ENCODE measurements at places on chromosomes 5 and 9.

GRCh38 chr5:125750861-125751186, 672.4 kb upstream of the GRAMD2B start:
- no peak for DNase-seq

DNA sequence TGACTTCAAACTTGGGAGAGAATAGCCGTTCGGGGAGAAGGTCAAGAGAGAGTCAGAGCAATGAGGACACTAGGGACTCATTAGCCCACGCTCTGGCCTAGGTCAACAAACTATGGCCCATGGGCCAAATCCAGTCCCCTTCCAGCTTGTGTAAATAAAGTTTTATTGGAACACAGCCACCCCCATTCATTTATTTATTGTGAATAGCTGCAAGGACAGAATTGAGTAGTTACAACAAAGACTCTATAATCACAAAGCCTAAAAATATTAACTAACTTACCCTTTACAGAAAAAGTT, 33.1 kb upstream of the TRIM32 start:
- DNase-seq: no peak

DNA sequence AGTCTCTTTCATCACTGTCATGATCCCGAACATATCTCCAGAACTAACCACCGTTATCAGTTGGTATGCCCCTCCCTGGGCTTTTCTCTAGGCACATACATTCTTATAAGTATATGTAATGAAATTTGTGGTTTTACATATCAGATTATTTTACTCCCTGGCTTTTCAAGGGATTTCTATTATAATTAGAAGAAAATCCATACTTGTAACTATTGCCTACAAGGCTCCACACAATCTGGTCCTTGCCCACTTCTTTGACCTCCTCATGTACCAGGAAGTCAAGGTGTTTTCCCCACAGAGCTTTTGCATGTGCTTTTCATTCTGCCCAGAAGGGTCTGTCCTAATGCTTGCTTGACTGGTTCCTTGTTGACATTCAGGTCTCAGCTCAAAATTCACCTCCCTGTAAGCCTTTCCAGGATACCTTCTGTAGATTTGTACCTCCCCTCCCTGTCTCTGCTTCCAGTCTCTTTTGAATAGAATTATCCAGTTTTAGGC, 33.6 kb upstream of the HSD17B4 start:
- DNase-seq: no peak

DNA sequence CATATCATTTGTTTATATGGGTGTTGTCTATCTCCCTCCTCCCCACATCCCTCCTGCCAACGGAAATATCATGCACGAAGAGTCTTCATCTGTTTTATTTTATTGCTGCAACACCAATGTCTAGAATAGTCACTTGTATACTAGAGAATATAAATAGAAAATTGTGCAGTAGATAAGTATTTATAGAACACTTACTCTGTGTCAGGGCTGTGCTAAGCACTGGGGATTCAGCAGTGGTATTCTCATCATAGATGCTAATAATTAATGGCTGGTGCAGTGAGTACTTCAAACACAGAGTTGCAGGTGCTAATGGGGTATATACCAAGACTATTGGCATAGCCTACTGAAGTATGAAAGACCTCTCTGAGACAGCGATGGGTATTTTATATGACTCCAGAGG, 353.5 kb upstream of the CDH6 start:
- no peak for DNase-seq

DNA sequence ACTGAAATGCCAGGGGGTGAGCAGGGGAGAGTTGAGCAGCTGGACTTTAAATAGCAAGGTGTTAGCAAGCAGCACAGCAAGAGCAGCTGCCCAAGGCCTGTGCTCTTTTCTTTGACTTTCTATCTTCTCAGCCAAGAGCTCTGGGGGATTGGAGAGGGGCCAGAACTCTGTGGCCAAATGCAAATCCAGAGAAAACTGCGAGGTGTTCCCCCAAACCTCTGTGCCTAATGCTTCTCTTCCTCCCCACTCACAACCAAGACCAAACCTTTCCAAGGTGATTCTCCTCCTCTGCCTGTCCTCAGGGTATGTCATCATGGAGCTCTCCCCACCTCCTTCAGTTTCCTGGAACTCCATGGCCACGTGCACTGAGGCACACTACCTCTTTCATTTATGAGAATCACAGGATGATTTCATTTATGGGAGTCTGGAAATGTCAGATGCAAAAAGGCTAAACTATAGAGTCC, 118.7 kb upstream of the WWC1 start:
- no peak for DNase-seq

GRCh38 chr9:124663046-124663961, 107.8 kb downstream of the NR6A1 start:
- no peak for DNase-seq

GRCh38 chr9:19161257-19162025, 34.1 kb upstream of the PLIN2 start:
- peak; percentile 64 for DNase-seq

- no peak for DNase-seq
These were observed 84.7 kb downstream of the CFAP95 start for GRCh38 chr9:69905286-69905685.

- no peak for DNase-seq
These were observed 3.2 kb upstream of the TMEM268 start for GRCh38 chr9:114607671-114608524.

GRCh38 chr9:108811944-108812343, 43.8 kb downstream of the ACTL7B start:
- DNase-seq: peak; percentile 16

DNA sequence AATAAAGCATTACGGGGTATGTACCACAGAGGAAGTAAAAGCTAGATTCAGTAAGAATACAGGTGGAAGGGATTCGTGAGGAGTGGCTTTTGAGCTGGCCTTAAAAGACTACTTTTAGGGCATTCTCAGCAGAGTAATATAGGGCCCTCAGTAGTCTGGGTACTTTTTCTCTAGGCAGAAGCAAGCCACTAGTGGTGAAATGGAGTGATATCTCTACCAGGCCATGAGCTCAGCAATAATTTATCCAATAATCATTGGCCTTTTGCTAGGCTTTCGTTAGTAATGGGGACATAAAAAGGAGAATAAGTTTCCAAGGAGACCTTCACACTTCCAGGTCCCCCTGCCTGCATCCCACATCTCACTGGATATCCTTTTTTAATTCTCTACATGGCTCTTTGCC, 1.7 kb downstream of the POLR3G start:
- no peak for DNase-seq

DNA sequence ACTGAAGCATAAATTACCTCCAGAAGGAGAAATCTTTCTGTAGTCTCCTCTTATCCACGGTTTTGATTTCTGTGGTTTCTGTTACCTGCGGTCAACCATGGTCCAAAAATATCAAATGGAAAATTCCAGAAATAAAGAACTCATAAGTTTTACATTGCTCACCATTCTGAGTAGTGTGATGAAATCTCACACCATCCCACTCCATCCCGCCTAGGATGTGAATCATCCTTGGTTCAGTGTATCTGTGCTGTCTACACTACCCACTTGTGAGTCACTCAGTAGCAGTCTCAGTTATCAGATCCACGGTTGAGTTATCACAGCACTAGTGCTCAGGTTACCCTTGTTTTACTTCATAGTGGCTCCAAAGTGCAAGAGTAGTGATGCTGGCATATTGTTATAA, 371.2 kb downstream of the NFIB start:
- DNase-seq: no peak

DNA sequence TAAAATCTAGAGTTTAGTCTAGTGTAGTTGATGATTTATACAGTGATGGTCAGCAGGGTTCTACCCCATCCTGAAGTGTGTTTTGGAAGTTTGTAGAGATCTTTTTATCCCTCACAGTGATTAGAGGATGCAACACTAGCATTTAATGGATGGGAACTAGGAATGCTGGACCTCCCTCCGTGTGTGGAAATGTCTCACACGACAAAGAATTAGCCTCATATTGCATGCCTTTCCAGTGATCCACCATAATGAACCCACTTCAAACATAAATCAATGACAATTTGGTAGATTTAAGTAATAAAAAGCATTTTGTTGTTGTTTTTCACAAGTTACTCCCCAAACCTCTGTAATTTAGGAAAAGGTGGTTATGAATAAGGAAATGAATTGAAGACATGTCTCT, 82.5 kb upstream of the LMNB1 start:
- no peak for DNase-seq

DNA sequence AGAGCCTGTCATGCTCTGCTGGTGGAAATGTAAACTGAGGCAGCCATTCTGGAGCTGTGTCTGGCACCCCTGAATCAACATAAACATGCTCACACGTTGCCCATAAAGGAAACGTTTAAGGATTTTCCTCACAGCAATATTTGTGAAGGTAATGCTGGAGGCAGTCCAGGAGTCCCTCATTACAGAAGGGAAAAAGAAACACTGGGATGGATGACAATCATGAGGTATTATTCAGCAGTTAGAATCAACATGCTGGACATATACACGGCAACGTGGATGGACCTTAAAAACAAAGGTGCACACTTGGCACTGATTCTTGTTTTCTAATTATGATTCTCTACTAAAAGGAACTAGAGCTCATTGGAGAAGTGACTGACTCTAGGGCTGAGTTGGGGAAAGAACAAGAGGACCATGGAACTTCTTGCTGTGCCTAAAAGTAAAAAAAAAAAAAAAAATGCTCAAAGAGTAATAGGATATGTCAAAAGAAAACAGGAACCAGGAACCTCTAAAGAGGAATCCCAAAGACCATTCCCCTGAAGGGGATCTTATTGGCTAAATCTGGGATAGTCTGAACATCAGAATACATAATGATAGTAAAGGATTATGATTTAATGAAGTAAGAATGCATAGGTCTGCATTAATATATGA, 18.6 kb downstream of the B4GALT1 start:
- DNase-seq: no peak

DNA sequence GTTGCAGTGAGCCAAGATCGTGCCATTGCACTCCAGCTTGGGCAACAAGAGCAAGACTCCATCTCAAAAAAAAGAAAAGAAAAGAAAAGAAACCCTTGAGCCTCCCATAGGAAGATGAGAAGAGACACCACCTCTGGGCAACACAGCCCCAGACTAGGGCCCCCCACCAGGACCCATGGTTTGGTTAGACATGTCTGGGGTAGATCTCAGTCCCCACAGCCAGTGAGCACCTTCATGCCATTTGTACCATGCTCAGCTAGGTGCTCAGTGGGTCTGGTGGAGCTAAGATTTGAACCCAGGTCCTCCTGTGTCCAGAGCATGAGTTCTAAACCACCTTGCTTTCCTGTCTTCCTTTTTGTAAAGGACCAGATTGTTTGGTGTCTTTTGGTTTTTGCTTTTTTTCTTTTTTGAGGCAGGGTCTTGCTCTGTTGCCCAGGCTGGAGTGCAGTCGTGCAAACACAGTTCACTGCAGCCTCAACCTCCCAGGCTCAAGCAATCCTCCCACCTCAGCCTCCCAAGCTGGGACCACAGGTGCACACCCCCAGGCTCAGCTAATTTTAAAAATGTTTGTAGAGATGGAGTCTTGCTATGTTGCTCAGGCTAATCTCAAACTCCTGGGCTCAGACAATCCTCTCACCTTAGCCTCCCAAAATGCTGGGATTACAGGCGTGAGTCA, 11.7 kb downstream of the OLFML2A start:
- DNase-seq: no peak

DNA sequence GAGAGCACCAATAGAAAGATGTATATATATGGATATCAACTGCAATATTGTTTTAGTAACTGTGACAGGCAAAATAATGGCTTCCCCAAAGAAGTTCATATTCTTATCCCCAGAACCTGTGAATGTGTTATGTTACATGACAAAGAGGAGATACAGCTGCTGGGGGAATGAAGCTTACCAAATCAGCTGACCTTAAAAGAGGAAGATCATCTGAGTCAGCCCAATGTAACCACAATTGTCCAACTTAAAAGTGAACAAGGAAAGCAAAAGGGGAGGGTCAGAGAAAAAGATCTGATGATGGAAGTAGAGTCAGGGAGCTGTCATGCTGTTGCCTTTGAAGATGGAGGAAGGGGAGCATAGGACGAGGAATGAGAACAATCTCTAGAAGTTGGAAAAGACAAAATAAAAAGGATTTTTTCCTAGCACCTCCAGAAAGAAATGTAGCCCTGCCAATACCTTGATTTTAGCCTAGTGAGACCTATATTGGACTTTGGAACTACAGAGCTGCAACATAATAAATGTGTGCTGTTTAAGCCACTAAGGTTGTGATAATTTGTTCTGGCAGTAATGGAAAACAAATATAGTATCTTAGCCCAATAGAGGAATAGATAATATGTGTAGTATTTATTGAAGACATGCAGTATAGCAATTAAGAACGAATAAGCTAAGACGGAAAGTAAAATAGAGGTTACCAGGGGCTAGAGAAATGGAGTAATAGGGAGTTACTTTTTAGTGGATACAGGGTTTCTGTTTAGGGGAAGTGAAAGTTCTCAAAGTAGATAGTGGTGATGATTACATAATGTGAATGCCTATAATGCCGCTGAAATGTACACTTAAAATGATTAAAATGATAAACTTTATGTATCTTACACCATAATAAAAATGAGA, 115.9 kb downstream of the PIK3R1 start:
- DNase-seq: no peak

DNA sequence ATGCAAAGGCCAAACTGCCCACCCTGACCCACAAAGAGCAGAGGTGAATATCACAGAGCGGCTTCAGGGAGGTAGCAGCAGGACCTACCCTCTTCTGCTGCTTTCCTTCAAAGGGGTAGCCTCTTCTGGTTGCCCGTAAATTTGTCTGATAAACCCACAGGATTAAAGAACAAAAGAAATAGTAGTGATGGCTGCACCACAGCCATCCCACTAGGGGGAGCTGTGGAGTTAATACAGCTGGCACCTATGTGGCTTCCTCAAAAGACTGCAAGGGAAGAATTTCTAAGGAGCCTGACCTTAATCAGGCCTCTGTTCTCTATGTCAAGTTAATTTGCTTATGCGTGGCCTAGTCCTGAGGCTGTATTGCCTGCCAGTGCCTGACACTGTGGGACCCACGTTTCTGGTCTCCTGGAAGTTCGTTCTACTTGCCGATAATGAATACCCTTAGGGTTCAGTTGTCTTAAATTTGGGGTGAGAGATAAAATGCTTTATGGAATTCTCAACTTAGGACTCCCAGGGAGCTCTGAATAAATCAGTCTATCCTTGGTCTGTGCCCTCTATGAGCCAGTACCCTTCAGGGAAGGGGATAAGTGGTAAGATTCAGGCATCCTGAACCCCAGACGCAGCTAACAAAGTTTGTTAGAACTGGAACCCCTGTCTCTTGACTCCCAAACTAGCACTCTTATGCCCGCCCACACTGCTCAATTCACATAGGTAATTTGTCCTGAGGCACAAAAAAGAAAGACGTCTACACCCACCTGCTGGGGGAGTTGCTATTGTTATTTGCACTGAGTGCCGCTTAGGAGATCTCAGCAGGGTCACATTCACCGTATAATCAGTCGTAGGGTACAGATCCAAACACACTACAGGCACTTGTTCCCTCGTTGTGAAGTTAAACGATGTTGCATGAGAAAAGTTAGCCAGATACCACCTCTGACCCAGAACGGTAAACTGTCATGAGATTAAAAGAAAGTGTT, 77.1 kb downstream of the SUSD1 start:
- DNase-seq: peak; percentile 84

DNA sequence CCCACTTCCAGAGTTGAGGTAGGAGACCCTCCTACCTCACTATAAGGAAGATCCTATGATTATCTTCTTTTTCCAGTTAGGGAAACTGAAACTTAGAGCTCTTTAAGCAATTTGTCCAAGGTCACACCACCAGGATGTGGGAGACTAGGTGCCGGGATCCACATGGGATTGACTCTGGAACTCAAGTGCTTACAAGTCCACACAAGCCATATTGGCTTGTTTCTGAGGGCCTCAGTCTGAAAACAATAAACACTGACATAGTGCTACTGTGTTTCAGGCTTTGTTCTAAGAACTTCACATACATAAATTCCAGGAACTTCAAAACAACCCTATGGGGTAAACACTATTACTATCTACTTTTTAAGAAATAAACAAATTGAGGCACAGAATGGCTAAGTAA, 481.3 kb downstream of the ZSWIM6 start:
- no peak for DNase-seq

Data from left lung (tissue), 14 donors.